ENCODE measurements at places on chromosomes 12 and 14. TPM values are rescaled to one million over a fixed set of nuclear protein-coding genes. Genes with fewer than 3 reads are reported as not detected.
A peak's percentile ranks its signal among the peaks of the same experiment; 100 is the strongest.

ANKRD33 gene
- 0.14 TPM for polyA plus RNA-seq

DNA sequence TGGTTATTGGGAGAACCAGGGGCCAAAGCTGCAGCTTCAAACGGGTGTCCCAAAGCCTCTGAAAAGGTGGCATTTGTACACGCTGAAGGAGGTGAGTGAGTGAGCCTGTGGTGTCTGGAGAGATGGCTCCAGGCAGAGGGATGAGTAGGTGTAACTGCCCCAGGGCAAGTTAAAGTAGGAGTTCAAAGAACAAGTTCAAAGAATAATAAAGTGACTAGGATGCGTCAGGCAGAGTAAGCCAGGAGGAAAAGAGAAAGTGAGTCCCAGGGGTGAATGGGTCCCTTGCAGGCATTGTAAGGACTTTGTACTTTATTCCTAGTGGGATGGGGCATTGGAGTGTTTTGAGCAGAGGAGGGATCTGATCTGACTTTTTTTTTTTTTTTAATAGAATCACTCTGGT lies 201.4 kb upstream of the PWP1 start:
- no peak for DNase-seq

PLEKHG7 gene
- polyA plus RNA-seq: 0.78 TPM

GRCh38 chr14:74301594-74302151 lies 1.1 kb downstream of the ABCD4 start:
- no peak for DNase-seq

- DNase-seq: no peak
Measured at GRCh38 chr14:29810682-29811081, 117.0 kb downstream of the PRKD1 start.

GRCh38 chr14:66746316-66747006 lies 238.5 kb downstream of the GPHN start:
- peak; percentile 10 for DNase-seq

DNA sequence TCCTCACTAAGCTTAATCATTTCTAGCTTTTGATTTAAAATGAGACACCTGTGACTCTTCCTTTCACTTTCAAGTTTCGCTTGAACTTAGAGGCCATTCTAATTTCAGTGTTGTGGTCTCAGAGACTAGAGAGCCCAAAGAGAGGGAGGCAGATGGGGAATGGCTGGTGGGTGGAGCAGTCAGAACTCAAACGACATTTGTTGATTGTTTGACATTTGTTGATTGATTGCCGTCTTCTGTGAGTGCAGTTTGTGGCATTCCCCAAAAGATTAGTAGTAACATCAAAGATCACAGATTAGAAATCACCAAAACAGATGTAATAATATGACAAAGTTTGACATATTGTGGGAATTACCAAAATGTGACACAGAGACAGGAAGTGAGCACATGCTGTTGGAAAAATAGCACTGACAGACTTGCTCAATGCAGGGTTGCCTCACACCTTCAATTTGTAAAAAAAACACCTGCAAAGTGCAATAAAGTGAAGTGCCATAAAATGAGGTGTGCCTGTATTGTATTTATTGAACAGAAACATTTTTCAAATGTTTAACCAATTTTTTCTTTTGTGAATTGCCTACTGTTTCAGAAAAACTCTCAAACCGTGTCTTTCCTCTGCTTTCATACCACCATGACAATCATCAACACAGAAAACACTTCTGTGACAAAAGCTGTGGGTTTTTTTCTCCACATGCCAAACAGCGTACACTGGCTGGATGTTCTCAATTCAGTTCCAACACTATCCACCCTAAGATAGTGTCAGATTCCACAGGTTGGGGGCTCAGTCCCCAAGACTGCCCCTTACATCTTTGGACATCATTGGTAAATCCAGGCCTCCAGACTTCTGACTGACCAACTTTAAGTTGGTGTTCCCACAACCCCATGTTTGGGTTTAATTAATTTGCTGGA lies 376.3 kb upstream of the RGS6 start:
- no peak for DNase-seq

DNA sequence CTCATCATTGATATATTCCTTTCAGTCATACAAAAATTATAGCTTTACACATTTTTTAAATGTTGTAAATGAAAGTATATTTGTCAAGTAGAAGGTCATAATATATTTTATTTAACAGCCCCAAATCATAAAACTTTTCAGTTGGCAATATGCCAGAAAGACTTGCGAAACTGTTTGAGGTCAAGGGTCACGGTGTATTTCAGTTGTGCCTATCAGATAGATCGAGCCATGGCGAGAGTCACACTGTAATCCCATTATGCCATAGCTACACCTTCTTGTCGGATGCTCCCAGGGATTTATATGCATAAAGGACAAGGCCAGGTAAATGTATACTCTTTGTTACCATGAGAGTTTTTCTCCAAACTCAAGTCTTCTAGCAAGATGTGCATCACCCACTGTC lies 26.7 kb upstream of the G2E3 start:
- no peak for DNase-seq

DNA sequence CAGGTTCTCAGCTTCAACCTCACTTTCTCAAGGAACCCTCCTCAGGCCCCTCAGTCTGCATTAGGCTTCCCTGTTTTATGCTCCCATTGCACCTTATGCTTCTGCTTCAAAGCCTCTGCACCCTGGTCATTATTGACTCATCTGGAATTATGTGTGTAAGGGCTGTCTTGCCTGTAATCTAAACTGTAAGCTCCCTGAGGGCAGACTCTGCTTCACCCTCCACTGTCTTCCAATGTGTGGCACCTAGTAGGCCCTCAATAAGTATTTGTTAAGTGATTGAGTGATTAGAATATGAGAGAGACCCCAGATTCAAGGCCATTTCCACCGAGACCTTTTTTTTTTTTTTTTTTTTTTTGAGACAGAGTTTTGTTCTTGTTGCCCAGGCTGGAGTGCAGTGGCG lies 79.1 kb downstream of the VCPKMT start:
- DNase-seq: no peak

DNA sequence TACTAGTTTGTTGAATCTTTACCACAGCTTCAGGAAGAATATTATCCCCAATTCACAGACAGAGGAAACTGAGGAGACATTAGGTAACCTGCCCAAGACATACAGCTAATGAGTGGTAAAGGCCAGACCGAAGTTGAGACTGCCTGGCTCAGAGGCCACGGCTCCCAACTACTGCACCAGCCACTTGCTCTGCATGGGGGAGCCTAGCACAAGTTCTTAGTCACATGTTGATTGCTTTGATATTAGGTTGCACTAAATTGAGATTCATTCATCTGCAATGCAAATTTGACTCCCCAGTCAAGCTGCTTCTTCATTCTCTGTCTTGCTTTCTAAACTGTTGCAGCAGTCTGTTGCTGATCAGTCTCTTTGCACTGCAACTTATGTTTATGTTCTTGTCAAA lies 25.9 kb upstream of the POLR3B start:
- no peak for DNase-seq

GRCh38 chr12:34604227-34604626 lies 581.9 kb downstream of the ALG10 start:
- no peak for DNase-seq

RNU6-8 gene
- polyA plus RNA-seq: not detected

- no peak for DNase-seq
Measured at GRCh38 chr14:77276959-77277358, 6.0 kb upstream of the NGB start.

- DNase-seq: no peak
Measured at GRCh38 chr12:121465921-121466793, 66.2 kb downstream of the RNF34 start.

- DNase-seq: no peak
Measured at GRCh38 chr14:77140359-77141213, 1.0 kb downstream of the ZDHHC22 start.

DEGS2 gene
- 8.7 TPM for polyA plus RNA-seq

DNA sequence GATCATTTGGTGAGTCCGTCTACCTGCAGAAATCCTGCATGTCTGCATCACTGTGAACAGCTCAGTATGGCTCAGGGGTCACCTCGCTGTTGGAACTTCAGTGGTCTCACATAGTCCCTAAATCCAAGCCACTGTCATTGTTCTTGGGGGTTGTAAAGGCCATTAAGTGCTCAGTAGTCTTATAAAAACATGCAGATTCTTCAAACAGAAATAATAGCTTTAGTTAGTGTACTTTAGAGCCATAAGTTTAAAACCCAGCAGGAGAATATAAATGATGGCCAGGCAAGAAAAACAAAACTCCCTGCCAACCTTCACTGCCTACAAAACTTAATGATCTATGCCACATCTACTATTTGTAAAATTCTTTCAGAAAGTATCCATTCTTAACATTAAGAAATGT lies 396.3 kb downstream of the SYT1 start:
- DNase-seq: peak; percentile 35

DNA sequence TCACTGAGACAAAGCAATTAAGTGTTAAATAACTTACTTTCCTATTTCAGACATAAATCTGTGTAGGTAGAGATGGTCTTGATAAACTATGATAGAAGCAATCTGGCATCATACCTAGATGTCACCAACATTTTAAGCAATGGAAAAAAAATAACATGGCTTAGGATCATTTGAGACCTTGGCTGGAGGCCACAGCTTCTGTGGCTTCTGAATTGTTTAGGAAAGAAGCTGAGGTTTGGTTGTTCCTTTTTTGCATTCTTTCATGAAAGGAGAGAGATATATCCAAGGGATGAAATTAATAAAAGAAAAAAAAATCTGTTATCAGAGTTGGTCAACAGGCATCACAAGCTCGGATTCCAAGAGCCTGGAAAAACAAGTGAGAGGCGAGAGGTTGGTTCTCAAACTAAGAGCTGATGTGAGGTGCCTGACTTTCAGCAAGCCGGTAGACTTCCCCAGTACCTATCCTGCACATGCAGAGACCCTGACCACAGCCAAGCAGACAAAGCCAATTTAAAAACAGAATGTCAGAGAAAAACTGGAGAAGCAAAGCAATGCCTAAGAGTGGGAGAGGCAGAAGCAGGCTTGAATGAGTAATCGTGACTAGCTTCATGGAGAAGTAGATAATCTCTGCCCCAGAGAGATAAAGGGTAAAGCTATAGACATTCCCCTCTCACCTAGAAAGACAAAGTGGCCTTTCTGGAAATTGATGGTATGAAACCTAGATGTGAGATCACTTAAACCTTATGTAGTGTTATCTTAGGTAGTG lies 43.4 kb upstream of the ST8SIA1 start:
- DNase-seq: peak; percentile 23

GRCh38 chr14:96916751-96917150 lies 119.6 kb downstream of the VRK1 start:
- DNase-seq: no peak

DNA sequence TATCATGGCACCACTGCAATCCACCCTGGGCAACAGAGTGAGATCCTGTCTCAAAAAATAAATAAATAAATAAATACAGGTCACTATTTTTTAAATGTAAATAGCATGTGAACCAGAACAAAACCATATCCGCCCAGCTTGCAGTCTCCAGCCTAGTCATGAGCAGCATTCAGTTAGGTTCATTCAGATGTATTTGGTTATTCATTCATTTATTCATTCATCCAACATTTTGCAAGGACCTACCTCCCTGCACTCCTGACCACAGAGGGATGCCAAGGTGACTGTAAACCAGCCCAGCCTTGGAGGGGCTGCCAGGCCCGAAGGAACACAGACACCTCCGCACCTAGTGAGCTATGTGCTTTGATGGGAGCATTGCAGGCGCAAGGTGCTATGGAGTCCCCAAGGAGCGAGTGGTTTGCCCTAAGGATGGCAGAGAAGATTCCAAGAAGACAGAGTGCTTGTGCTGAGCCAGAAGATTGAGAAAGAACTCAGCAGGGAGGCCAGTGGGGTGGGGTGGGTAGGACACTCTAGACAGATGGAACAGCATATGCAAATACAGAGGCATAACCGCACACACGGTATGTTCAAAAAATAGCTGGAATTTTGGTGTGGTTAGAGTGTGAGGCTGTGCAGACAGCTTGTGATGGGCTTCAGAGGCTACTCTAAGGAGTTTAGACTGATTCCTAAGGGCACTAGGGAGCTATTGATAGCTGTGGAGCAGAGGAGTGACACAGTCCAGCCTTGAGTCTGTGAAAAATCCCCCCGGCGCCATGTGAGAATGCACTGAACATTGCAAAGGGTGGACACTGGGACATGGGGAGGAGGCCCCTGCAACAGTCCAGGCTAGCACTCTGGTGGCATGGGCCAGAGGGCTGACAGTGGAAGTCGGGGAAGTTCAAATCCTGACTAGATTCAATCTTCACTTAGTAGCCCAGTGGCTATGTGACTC lies 11.7 kb downstream of the DTX1 start:
- no peak for DNase-seq

GRCh38 chr12:1093166-1093751 lies 102.2 kb downstream of the ERC1 start:
- peak; percentile 64 for DNase-seq

C14orf132 gene
- polyA plus RNA-seq: 30.7 TPM

KRT82 gene
- not detected for polyA plus RNA-seq

DNA sequence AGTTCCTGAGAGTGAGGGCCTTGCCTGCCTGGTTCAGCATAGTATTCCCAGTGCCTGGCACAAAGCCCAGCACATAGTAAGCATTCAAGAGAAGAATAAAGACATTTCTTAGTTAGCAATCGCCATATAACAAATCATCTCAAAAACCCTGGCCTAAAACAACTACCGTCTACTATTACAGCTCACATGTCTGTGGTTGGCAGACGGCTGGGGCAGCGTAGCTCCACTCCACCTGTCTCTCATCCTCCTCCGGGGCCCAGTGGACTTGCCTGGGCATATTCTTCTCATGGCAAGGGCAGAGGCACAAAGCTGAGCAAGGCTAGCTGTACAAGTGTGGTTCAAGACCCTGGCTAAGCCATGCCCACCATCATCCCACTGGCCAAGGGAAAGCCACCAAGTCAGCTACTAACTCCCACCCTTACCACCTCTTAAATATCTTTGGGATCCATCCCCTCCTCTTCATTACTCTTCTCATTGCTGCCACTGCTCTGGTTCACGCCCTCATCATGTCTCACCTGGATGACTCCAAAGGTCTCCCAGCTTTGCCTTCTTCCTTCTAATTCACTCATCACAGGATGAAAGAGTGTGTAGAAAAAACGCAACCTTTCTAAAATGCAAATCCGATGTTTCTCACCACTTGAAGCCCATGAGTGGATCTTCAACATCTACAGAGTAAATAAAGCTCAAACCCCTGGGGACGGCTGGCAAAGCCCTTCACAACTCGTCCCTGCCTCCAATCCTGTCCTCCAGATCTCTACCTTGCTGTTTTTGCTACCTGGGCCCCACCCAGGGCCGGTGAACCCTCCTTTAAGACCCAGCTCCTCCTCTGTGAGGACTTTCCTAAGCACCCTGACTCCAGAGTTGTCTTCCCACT lies 10.4 kb downstream of the TMEM229B start:
- no peak for DNase-seq

DBX2 gene
- 0.04 TPM for polyA plus RNA-seq

GRCh38 chr14:99838639-99839134 lies 45.5 kb downstream of the EML1 start:
- DNase-seq: peak; percentile 14

- DNase-seq: peak; percentile 12
Measured at GRCh38 chr12:25811656-25812126, 146.8 kb upstream of the RASSF8 start.

RAB5B gene
- polyA plus RNA-seq: 149 TPM

DNA sequence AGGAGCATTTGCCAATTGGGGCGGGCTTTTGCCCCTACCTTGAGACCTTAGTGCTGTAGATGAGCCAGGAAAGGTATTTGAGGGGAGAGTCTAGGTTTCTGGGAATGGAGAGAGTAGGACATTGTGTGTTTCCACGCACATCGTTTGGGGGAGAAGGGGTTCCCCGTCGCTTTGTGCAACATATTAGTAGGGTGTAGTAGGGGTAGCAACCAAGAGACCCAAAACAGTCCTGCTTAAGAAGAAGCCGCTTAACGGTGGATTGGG lies 694 bp upstream of the PTGES3 start:
- DNase-seq: no peak

All from renal pelvis (tissue), 12 donors.